ENCODE measurements at places on chromosomes 3 and 15.

GRCh38 chr3:185677146-185677829 is 91.2 kb downstream of the SENP2 start:
- DNase-seq = peak; percentile 34

GRCh38 chr3:106130384-106131198 is 261.8 kb upstream of the CBLB start:
- DNase-seq = no peak

DNA sequence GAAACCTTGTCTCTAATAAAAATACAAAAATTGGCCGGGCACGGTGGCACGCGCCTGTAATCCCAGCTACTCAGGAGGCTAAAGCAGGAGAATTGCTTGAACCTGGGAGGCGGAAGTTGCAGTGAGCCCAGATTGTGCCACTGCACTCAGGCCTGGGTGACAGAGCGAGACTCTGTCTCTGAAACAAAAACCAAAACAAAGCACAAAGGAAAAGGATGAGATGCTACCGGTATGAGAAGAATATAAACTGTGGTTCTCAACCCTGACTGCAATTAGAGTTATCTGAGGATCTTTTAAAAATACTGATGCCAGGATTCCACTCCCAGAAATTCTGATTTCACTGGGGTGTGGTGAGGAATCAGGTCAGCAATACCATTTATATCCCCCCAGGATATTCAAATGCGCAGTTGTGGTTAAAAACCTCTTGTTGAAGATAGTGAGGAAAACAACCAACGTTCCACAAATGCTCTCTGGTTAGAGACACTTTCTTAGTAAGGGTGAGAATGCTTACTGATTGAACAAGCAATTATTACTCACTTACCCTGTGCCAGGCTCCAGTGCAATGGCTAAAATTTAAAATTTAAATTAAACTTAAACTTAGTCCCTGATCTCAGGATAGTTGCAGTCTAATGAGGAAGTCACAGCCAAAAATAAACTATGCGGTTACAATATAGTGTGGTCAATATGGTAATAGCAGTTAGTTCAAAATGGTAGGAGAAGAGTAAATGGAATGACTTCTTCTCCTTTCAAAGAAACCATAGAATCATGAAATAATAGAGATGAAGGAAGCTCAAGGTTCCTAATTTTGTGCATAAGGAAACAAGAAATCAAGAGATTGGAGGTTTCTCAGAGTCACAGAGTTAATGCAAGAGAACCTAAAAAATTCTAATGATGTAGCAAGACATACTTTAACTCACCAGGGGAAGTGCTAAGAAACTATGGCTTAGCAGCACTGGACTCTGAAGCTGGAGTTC is 109.5 kb downstream of the SSR3 start:
- DNase-seq = no peak

- peak; percentile 52 for DNase-seq
Measured at GRCh38 chr15:23857028-23857641, 170.0 kb upstream of the NDN start.

DNA sequence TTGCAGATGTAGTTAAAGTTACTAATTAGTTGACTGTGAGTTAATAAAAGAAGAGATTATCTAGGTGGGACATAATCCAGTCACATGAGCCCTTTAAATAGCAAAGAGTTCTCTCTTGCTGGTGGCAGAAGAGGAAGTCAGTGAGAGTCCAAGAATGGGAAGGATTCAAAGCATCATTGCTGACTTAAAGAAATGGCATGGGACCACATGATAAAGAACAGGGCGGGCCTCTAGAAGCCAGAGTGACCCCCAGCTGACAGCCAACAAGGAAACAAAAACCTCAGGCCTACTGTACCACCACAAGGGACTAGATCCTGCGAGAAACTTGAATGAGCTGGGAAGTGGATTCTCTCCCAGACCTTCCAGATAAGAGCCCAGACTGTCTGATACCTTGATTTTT is 447.2 kb upstream of the CCDC54 start:
- DNase-seq = no peak

DNA sequence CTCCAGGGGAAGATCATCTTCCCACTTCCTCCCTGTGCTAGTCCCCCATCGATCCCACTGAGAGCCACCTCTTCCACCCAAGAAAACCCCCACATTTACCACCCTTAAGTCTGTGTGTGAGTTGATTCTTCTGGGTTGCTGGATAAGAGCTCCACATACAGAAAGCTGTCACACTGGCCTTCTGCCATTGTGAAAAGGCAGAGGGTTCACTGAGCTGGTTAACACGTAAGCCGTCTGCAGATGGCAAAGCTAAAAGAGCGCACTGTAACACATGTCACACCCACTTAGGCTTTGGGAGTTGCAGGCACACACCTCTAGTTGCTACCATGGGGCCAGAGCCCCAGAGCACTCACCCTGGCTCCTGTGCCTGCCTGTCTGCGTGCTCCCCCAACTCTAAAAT is 309.8 kb upstream of the LRRC3B start:
- DNase-seq = no peak

- no peak for DNase-seq
Measured at GRCh38 chr15:79540551-79540950, 108.4 kb downstream of the MINAR1 start.

DNA sequence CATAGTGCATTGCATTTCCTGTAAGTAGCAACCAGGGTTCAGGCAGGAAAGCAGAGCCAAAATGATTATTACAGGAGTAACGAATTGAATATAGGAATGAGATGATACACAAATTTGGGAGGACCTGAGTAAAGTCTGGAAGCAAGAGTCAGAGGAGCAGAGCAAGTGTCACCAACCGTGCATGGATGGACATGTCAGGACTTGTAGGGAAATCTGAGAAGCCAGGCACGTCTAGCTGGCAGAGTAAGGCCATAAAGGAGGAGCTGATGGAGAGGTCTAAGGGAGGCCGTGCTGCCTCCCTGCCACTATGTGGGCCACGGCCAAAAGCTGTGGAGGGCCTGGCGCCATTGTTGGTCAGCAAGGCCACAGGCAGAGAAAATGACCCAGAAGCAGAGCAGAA is 22.4 kb downstream of the GJD2 start:
- DNase-seq = no peak

DNA sequence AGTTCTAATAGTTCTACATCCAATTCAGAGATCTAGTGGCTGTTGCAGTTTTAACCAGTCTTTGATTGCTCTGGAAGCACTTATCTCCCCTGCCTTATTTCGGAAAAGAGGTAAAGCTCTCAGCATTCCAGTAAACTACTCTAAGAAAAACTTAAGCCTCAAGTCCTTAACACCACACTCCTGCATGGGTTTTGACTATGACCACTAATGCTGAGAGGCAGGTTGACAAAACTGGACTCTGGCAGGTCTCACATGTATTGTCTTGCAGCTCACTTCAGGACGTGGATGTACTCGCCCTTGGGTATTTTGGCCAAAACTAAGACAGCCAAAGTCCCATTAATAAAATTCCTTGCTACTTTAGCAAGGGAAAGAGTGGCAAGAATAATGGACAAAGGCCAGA is 405.9 kb upstream of the GRM7 start:
- DNase-seq = no peak

- DNase-seq = no peak
Measured at GRCh38 chr15:31405200-31405920, 78.7 kb downstream of the KLF13 start.

- DNase-seq = no peak
Measured at GRCh38 chr3:42703695-42704025, 1.1 kb upstream of the HHATL start.

DNA sequence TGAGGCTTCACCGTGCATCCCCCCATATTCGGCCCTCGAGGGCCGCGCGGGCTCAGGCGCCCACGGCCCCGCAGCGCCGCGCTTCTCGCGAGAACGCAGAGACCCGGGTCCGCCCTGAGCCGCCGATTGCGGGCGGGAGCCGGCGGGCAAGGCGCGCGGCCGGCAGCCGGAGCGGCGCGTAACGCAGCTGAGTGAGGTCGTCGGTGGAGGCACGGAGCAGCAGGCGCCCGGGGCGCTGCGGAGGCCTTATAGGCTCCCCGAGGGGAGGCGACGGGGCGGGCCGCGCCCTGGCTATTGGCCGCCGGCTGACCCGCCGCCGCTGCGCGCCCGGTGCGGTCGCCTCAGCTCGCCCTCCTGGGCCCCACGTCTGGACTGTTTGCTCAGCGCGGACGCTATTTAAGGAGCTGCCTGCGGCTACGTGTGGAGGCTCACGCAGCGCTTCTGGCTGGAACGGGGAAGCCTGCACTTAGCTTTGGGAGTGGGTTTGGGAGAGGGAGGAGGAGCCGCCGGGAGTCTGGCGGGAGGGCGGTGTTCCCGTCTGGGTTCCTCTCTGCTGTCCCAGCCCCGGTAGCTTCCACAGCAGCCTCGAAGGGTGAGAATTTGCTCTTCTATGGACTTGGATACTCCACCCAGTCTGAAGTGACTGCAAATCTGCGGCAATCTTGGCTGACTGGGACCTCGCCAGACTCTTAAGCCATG is at the start of gene PLOD2:
PLOD2 (minus strand) TSS at position 221 of the 699 bp plus-strand sequence; CDS start at position 26, 195 bp downstream.
- DNase-seq = peak; percentile 60

DNA sequence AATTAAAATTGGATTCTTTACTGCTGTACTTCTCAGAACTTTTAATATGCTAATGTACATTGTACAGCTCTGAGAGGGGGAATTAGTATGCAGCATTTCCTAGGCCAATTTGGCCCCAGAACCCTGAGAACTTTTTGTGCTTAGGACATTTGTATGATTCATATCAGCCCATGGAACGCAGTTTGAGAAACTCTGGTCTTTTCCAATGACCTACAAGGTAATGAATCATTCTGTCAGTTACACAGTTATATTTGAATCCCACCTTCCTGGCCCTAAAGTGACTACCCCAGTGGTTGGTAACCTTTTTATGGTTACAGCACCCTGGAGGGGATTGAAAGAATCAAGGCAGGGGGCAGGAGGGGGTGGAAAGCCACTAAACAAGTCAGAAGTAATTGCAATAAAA is 25.6 kb upstream of the KBTBD12 start:
- DNase-seq = no peak

DNA sequence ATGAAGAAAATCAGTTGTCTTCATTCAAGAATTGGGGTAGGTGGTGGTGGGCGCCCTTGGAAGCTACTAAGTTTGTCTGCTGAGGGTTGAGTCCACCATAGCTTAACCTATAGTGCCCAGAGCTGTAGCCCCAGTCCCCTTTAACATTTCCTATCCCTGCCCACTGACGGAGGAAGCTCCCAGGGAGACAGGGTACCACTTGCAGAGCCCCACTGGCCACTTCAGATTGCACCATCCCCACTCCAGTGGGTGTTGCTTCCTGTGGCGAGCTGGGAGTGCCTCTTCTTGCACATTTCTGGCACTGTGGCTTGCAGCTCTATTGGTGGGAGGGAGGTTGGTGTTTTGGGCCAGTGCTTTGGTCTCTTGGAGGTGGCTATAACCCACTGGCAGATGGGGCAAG is 2.7 kb downstream of the PXYLP1 start:
- DNase-seq = no peak

DNA sequence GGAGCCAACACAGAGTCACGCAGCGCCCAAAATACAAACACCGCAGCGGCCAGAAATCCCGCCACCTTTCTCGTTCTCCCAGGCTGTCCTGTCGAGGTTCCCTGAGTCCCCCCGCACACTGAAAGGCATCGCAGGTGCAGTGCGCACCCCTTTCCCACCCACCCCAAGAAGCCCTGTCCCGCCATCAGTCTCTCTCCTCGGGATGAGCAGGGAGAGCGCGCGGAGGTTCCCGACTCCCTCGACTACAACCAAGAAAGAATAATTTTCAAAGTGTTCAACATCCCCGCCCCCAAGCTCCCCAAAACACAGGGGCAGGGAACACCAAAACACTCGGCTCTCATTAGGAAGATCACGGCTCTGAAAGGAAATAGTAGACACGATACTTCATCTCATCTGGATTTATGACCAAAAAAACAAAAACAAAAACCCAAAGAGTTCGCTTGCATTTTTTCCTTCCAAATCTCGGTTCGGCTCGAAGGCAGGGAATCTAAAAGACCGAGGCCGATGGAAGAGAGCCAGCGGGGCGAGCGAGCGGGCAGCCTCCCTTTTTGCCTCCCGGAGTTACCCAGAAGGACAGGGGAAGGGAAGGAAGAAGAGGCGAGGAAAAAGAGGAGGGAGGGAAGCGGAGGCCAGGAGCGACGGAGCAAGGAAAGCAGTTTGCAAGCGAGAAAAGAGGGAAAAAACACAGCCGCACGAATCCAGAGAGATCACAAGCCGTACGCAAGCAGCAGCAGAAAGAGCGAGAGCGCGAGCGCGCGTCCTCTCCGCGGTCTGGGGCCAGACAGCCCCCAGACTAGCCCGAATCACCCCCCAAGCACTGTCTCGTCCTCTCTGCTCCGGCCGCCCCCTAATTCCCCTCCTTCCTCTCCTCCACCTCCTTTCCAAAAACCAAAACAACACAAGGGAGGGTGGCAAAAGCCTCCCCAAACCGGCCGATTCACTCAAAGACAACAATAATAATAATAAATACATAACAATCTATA is 808 bp downstream of the BCL6 start:
- DNase-seq = no peak

DNA sequence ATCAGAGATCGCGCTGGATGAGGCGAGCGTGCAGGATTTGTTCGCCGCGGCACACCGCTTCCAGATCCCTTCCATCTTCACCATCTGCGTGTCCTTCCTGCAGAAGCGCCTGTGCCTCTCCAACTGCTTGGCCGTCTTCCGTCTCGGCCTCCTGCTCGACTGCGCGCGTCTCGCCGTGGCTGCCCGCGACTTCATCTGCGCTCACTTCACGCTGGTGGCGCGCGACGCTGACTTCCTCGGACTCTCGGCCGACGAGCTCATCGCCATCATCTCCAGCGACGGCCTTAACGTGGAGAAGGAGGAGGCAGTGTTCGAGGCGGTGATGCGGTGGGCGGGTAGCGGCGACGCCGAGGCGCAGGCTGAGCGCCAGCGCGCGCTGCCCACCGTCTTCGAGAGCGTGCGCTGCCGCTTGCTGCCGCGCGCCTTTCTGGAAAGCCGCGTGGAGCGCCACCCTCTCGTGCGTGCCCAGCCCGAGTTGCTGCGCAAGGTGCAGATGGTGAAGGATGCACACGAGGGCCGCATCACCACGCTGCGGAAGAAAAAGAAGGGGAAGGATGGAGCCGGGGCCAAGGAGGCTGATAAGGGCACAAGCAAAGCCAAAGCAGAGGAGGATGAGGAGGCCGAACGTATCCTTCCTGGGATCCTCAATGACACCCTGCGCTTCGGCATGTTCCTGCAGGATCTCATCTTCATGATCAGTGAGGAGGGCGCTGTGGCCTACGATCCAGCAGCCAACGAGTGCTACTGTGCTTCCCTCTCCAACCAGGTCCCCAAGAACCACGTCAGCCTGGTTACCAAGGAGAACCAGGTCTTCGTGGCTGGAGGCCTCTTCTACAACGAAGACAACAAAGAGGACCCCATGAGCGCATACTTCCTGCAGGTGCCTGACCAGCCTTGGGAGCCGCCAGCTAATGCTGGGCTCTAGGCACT is 819 bp downstream of the KLHL40 start:
- no peak for DNase-seq

DNA sequence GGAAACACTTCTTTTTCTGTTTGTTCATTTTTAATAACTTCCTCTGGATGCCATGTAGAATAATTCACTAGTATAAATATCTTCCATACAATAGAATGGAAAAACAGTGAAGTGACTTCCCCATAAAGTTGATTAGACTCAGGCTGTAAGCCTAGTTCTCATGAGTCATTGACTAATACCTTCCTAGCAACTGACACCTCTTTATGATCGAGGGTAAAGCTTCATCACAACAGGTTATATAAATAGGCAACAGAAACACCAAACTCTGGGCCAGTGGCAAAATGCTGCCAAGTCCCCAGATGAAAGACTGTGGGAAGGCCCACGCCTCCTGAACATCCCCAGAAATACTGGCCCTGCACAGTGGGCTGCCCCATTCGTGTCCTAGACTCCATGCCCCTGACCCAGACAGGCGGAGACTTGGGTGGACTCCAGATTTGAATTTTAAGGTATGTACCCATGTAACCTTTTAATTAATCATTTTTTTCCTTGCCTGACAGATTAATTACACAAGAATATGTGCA is 71.3 kb upstream of the TBC1D23 start:
- no peak for DNase-seq
